Stimulated activated CD4-positive, alpha-beta T cell treated with anti-CD3 and anti-CD28 coated beads, Interleukin-4, amount 100 ng/mL, for 4 hours (primary cell): ENCODE measurements at places on chromosomes 7 and 10.

DNA sequence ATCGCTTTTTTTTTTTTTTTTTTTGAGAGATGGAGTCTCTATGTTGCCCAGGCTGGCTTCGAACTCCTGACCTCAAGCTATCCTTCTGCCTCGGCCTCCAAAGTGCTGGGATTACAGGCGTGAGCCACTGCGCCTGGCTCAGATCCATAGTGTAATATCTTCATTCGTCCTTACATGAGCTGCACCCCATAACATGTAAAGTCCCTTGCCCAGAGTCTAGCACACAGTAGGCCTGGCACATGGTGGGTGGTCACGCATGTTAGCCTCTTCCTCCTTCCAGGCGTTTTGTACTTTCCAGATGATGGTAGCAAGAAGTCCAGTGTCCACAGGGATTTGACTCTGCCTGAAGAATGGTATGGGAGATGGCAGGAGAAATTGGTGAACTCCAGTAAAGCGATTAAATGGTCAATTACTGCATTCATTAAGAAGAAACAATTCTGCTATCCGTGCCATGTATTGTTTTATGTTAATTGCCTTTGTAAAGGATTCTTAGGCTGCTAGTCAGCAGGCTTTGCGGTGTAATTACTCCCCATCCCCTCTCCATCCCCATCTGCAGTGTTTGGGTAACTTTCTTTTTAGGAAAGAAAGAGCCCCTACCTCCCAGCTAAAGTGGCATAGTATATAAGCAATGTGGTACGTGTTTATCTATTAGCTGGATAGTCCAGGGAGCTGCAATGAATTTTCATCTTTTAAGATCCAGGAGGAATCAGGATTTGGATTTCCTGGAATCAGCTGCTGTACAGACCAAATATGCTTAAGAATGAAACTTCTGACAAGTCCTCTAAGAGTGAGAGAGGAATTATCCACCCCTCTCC, 1.2 kb downstream of the TPST1 start:
- DNase-seq, result no peak

- peak; percentile 54 for DNase-seq
These were observed 66.9 kb downstream of the STK17A start for GRCh38 chr7:43649755-43650274.

DNA sequence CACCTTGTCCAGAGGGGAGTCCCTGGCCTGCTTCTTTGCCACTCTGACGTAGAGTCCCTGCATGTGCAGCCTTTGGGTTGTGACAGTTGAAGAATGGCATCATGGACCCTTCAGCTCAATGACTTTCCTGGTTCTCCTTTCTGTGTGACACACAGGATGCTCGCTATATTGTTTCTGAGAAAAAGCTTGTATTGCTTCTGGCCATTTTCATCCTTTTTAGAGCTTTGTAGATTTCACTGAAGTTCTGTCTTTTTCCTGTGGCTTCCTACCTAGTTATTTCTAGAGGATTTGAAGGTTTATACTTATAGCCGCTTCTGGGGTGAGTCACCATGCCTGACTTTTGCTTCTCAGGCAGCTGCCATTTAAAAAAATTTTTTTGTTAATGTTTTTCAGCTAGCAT, 27.0 kb downstream of the SND1 start:
- no peak for DNase-seq

- DNase-seq, result no peak
These were observed 177.7 kb upstream of the ADO start for GRCh38 chr10:62626817-62627216.

- DNase-seq, result no peak
These were observed 247.8 kb upstream of the SMIM30 start for GRCh38 chr7:113366122-113366521.

DNA sequence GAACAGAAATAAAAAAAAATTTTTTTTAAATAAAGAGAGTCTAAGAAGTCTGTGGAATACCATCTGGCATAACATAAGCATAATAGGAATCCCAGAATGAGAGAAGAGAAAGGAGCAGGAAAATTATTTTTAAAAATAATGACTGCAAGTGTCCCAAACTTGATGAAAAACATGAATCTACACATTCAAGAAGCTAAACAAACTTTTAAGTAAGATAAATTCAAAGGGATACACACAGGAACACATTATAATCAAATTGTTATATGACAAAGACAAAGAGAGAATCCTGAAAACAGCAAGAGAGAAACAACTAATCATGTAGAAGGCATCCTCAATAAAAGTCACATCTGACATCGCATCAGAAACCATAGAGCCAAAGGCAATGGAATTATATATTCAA, 30.9 kb downstream of the SMURF1 start:
- DNase-seq, result no peak

DNA sequence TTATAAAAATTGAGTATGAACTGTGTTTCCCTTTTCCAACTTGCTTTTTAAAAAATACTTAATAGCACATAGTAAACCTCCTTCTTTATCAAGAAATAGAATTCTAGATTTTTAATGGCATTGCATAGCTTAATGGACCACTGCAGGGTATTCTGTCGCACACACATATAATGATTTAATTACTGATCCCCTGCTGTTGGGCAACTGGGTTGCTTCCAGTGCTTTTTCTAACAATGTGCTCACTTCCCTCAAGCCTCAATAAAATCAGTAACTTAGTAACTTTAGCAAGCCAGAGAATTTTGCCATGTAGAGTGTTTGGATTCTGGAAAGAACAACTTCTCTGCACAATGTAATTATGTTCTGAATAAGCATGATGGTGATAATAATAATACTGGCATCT, 49.1 kb upstream of the PDLIM1 start:
- no peak for DNase-seq

DNA sequence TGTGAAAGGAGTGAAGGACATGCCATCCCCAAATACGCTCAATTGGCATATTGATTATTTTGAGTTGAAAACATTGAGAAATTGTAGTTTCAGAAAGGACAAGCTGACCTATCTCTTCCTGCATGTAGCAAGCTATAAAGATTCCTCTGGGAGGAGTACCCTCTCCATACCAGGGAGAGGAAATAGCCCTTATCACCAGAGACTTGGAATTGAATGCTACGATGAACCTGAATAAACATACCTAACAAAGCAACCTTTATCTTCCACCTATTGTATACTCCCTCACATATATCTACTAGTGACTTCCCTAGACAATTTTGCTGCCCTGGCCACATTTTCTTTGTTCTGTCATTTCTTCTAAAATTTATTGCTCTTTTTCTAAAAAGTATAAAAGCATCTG, 150.2 kb upstream of the EEPD1 start:
- no peak for DNase-seq

DNA sequence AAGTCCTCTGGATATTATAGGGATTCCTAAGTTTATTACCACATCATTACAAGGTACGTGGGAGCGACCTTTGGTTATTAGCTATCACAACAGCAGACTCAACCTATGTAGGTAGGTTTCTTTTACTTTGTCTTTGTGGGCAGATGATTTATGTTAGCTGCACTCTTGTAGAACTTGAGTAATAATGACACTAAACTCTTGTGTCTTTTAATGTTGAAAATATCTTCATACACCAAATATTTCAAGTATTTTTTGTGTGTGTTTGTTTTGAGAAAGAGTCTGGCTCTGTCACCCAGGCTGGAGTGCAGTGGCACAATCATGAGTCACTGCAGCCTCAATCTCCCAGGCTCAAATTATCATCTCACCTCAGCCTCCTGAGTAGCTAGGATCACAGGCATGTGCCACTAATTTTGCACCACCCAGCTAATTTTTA, 19.2 kb upstream of the SUPV3L1 start:
- DNase-seq, result no peak

DNA sequence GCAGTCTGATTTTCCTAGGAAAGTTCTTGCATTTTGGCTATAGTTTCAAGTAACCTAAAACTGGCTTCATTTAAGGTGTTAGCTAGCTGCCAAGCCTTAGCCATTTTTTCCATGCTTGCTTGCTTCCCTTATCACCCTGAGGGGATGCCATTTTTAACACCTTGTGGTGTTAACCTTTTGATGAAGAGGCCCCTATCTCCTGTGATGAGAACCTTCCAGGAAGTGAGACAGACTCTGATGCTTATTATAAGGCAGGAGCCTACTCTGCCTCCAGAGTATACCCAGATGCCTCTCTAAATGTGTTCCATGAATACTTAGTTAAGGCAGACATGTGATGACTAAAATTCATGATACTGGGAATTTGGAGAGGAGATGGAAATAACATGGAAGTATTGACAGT, 4.9 kb upstream of the VWA2 start:
- DNase-seq, result no peak

GRCh38 chr10:26544932-26545331, 106.8 kb downstream of the APBB1IP start:
- DNase-seq, result no peak

DNA sequence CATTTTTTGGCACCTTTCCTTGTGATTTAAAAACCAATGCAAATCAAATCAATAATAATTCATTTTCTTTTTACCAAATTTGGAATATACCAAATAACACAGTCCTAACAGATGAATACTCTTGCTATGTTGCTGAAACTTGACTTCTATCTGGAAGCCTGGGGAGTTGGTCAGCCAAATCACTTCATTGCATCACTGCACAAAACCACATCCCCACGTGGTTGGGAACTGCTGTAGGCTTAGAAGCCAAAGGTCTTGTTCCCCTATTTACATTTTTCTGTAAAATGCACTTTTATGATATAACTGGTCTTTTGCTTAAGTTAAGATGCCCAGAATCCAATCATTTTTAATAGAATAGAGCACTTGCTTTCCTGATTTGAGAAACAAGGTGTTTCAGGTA, 15.2 kb downstream of the GPR85 start:
- DNase-seq, result no peak

- DNase-seq, result no peak
These were observed 434.1 kb downstream of the DNAJB9 start for GRCh38 chr7:109003742-109004141.

DNA sequence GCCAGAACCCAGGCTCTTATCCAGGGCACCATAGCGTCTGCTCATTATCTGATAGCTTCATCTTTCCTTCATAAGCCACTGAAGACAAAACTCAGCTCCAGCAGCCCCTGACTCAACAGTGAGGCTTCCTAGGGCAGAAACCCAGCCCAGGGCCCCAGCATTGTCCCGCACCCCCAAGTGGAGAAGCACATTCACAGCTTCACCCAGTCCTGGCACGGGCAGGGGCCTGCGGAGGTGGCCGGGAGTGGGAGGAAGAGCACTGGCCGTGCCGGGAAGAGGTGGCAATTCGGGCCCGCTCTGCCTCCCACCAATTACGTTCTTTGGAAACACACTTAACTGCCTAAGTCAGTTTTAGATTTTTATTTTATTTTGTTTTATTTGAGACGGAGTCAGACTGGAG, 10.3 kb upstream of the CALML5 start:
- DNase-seq, result no peak

DNA sequence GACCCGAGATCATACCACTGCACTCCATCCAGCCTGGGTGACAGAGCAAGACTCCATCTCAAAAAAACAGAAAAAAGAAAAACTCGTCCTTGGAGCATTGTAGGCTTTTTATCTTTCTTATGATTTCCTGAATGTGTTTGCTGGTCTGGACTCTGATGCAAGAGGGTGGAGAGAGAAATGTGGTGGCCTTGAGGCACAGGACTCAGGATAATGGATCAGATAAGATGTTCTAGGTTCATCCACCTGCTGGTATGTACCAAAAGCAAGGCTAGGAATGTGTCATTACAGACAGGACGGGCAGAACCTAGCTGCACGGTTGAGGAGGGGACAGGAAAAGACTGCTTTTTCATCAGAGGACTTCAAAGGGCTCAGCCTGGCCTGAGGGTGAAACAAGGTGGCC, 33.5 kb downstream of the GCC1 start:
- DNase-seq, result no peak

GRCh38 chr7:45921381-45921698, 268 bp upstream of the IGFBP3 start:
- no peak for DNase-seq

- DNase-seq, result no peak
These were observed 216.1 kb downstream of the HTR7 start for GRCh38 chr10:90641731-90642130.

DNA sequence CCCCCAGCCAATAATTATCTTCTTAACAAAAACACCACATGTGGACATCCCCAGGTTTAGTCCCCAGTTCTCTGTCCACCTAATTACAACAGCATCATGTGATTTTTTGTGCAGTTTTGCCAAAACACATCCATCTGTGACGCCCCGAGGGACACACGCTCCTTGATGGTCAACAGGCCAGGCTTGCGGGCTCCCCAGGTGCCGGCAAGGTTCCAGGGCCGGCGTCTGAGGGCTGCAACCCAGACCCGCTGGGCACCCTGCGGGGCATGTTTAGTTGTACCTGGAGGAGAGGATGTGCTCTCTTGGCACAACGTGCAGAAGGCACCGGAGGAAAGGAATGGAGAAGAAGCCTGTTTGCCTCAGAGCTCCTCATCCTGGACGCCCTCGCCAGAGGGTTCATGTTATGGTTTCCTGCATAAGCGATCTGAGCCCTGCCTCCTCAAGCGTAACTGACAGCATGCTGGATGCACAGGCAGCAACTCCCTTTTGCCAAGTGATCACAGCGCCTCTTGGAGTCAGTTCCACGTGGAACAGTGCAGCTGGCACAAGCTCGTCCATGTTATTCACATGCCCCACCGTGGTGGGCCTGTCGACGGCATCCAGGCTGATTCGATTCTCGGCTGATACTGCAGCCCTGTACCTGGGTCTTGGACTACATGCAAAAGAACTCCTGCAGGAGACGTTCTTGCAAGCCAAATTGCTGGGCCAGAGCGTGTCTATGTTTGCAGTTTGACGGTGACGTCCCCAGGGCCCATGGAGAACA, 41.6 kb downstream of the JAKMIP3 start:
- no peak for DNase-seq

GRCh38 chr7:74032191-74032490, 4.2 kb downstream of the ELN start:
- DNase-seq, result no peak

GRCh38 chr10:44370731-44371248, 14.1 kb downstream of the CXCL12 start:
- DNase-seq, result no peak

- no peak for DNase-seq
These were observed 101.2 kb downstream of the DYNC2I1 start for GRCh38 chr7:158957510-158957906.

- no peak for DNase-seq
These were observed 3.2 kb downstream of the IDI2 start for GRCh38 chr10:1022413-1022812.

- DNase-seq, result no peak
These were observed 33.8 kb upstream of the HABP2 start for GRCh38 chr10:113518816-113519591.

DNA sequence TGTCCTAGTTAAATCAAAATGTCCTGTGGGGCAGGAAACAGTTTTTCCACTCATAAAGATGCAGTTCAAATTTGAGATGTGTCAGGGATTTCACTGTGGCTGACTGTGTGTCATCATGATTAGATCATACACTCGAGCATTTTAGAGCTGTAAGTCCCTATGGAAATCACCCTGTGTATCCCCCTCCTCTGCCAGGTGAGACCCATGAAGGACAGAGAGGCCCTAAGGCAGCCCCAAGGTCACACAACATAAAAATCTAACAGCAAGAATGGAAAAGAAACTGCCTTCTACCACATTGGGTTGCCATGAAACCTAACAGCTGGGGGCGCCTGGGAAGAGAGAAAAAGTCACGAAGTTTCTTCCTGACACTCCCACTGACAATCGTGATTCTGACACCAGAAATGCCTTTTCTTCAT, 135.8 kb downstream of the KCNMA1 start:
- DNase-seq, result no peak

GRCh38 chr7:98978672-98979071, 100.3 kb downstream of the TRRAP start:
- DNase-seq, result no peak
